ENCODE measurements at places on chromosomes 7 and 10.
A peak's percentile ranks its signal among the peaks of the same experiment; 100 is the strongest.

DNA sequence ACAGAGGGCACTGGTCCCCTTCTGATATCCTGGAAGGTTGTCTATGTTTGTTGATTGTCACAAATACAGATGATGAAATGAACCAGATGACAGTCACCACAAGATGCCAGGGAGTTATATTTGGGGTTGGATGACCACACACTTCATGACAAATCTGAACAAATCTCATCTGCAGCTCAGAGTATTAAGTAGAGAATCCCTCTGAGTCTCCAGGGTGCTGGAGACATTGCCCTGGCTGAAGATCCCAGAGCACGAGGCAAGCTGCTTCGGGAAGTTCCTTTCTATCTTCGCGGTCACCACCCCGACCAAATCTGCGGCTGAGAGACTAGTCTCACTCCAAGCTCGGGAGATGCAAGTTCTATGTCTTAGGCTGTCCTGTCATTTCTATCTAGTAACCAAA lies 9.0 kb downstream of the DENND2A start:
- DNase-seq = no peak

- no peak for DNase-seq
Observed at GRCh38 chr10:70158113-70158512, 11.6 kb upstream of the TYSND1 start.

DNA sequence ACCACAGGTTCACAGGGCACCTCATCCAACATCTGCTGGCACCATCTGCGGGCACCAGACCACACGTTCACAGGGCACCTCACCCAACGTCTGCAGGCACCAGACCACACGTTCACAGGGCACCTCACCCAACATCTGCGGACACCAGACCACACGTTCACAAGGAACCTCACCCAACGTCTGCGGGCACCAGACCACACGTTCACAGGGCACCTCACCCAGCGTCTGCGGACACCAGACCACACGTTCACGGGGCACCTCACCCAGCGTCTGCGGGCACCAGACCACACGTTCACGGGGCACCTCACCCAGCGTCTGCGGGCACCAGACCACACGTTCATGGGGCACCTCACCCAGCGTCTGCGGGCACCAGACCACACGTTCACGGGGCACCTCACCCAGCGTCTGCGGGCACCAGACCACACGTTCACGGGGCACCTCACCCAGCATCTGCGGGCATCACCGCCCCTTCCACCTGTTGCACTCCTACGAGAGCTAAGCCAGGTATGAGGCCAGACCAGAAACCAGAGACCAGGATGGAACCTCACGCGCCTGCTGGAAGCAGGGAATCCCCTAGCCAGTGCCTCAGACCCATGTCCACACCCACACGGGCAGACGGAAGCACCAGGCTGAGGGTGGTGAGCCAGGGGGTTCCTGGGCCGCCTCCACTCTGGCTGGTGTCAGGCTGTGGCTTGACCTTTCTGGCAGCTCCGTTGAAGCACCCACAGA lies 182.8 kb downstream of the MAD1L1 start:
- no peak for DNase-seq

DNA sequence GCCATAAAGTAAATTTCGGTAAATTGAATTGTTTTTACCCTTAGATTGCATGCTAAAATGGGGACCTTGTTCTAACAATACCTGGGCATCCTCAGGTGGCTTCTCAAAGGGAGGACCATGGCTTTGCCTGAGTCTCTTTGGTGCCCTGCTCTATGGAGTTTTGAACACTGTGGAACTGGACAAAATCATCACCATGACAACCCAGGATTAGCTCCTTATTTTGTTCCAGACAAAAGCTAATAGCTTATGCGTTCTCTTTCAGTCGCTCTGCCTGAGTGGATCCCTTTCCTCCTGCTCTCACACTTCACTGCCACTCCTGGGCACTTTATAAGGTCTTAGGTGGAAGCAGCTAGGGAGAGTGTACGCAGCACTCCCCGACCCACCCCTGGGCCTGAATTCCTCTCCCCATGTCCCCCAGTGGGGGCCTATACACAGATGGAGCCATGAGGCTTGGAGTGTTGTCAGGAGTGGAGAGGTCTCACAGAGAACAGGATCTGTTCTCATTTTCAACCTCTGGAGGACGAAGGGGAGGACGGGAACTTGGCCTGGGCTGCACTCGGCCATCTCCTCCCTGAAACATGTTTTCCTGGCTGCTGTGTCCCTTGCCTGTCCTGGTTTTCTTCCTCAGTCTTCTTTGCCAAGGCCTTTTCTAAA lies 19.0 kb downstream of the ADCYAP1R1 start:
- DNase-seq = peak; percentile 62

- DNase-seq = peak; percentile 96
Observed at GRCh38 chr10:71899665-71900412, 48.8 kb upstream of the PSAP start.

DNA sequence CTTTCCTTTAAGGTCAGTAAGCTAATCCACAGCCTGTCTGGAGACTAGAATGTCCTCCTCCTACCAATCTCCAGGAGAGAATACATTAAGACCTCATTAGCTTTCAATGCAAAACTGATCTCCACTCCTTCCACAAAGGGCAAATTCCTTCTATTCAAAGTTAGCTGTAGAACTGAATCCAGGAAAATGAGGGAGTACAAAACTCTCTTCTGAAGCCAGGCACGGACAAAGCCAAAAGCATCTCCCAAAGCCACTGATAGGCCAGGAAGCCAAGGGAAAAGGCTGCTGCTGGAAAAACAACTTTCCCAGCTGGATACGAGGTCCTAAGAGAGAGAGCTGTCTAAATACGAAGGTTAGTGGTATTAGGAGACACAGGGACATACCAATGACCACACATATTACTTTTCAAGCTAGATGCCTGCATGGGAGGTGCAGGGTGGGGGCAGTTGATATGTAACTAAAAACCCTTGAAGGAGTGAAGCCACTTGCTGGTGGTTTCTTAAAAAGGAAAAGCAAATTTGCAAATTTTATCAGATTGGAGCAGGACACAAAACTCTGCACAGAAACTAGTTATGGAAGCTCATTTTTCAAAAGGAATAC lies 43.6 kb downstream of the MKX start:
- no peak for DNase-seq

DNA sequence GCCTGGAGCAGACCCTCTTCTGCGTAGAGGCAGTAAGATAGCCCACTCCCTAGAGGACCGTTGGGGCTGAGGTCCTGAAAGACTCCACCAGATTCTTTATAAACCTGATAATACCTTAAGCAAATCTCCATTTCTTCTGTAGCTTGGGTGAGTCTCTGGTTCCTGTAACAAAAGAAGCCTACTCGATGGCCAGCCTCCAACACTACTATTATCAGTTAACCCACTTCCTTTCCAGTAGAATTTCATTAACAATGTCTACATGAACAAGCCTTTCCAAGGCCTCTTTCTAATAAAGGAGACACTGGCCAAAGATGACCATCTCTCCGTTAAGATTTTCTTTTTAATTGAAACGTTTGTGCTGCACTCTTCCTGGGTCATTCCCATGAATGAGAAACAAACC lies 201.7 kb upstream of the KCTD7 start:
- no peak for DNase-seq

GRCh38 chr7:98256431-98256830 lies 4.4 kb upstream of the TECPR1 start:
- no peak for DNase-seq

- no peak for DNase-seq
Observed at GRCh38 chr10:60282771-60283353, 106.8 kb downstream of the ANK3 start.

- DNase-seq = no peak
Observed at GRCh38 chr7:140398821-140399220, 491 bp upstream of the SLC37A3 start.

DNA sequence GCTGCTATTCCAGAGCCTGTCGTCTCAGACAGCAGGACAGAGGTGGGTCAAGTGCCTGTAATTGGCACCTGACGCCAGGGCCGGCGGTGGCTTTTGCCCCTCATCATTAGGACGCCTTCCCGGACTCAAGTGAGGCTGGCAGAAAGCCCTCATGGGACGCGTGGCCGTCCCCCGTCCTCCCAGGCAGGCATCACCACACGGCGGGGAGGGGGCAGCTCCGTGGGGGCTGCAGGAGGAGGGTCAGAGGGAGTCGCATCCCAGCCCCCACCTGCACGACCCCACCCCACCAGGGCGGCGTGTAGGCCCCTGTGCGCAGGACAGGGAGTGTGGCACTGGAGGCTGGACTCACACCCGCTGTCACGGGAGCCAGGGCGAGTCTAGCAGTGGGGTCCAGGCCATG lies 16.3 kb downstream of the CFAP46 start:
- no peak for DNase-seq

GRCh38 chr7:140036224-140036962 lies 26.4 kb downstream of the PARP12 start:
- no peak for DNase-seq

- DNase-seq = no peak
Observed at GRCh38 chr7:2666155-2666554, 21.8 kb upstream of the AMZ1 start.

- peak; percentile 46 for DNase-seq
Observed at GRCh38 chr7:126803060-126803665, 449.6 kb downstream of the GRM8 start.

DNA sequence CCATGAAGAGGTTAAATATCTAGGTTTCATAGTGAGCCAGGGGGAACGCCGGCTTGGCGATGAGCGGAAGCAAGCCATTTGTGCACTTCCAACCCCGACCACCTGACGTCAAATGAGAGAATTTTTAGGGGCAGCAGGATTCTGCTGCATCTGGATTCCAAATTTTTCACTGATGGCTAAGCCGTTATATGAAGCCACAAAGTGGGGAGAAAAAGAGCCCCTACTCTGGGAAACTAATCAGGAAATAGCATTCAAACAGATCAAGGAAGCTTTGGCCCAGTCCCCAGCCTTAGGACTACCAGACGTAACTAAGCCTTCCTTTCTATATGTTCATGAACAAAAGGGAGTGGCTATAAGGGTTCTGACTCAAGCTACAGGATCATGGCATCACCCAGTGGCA lies 12.9 kb upstream of the ADCK2 start:
- DNase-seq = no peak

DNA sequence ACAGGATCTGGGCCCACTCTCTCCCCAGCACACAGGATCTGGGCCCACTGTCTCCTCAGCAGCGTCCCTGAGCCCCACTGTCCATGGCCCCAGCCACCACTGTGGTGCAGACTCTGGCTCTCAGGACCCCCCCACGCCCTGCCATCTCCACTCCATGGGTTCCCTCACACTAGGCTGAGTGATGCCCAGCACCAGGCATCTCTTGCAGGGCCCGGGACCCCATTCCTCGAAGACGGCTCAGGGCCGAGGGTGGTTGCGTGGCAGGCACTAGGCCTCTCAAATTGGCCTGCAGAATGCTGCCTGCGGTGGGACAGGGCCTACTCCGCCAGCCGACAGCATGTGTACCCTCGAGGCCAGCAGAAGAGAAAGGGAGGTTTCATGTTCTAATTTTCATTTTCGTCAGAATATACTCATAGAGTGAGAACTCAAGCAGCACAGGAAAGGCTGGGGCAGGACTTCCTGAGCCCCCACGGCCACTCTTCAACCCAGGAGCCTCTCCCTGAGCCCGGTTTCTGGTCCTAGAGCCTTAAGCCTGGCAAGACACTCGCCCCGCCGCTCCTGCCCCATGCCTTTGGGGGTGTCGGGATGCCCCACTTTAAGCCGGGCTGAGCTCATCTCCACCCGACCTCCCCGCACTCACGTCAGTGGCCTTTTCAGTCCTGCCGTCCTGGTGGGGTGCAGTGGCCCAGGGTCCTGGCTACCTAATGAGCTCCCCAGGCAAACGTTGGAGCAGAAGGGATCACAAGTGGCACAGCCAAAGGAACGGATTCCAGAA lies 44.0 kb downstream of the PWWP2B start:
- no peak for DNase-seq

DNA sequence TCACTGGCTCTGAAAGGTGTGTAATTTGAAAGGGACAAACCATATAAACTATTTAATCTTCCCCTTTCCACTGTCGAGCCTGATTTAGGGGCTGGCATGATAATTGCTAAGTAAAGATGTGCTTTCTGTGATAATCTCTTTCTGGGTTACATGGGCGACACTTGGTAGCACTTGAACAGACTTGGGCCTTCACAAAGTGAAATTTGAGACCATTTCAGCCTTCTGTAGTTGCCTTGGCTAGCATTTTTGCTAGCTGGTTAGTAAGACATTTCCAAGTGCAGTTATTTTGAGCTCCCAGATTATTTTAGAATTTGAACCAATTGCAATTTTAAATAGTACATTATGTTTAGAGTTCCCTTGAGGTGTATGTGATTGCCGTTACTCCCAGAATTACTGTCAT lies 432.7 kb upstream of the GALNT17 start:
- DNase-seq = no peak

- DNase-seq = no peak
Observed at GRCh38 chr10:99449023-99449422, 18.6 kb upstream of the GOT1 start.

- no peak for DNase-seq
Observed at GRCh38 chr7:106225856-106226255, 58.9 kb downstream of the NAMPT start.

GRCh38 chr7:47907981-47908616 lies 40.2 kb downstream of the PKD1L1 start:
- DNase-seq = no peak

- no peak for DNase-seq
Observed at GRCh38 chr7:14016950-14017349, 27.5 kb upstream of the ETV1 start.

DNA sequence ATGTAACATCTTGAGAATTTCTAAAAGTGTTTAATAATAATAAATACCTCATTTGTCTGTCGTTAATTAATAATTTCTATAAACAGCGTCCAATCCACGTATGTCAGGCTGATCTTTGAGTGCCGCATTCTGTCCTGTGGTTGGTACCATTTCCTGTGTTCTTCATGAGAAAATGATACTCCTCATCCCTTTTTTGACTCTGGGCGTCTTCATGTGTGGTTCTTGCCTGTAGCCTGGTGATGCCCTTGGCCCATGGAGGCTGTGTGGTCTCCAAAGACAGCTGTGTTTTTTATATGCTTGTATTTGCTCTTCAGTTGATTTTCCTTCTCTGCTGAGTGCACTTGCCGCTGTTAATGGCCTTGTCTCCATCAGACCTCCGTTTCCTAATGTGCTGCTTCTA lies 31.5 kb downstream of the GLRX3 start:
- DNase-seq = no peak

DNA sequence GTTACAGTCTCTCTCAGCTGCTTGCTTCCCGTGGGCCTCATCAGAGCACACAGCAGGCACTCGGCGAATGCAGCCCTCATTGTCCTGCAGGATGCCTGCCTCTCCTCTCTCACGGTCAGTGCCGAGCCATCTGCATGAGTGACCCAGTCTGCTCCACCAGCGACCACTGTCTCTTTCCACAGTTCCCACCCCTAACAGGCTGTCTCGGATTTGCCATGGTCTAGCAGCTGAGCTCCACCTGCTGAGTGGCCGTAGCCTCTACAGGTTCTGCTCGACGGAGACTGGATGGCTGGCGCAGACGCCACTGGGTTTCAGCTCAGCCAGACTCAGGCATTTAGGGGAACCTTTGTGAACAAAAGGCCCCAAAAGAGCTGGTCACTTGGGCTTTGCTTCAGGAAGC lies 209.4 kb upstream of the FOXK1 start:
- no peak for DNase-seq

DNA sequence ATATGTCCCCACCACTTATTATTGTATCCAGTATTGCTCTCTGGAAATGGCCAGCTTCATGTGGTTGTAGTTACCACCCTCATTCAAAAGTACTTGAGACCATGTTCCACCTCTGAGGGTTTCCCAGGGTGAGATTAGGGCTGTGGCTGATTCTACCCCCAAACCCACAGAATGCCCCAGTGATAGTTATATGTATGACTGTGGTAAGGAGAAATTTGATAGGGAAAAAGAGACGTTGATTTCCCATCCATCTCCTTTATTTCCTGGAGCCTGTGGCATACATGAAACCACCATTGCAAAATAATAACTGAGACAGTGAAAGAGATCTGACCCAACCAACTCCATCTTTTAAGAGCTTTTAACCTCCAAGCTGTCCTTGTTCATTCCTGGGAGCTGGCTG lies 25.2 kb downstream of the ARL5B start:
- DNase-seq = no peak

Data from thyroid gland (tissue), 4 donors.